Stimulated activated CD4-positive, alpha-beta T cell treated with anti-CD3 and anti-CD28 coated beads, Interleukin-1b, Interleukin-23, amount 100 ng/mL, for 1 hour (primary cell): ENCODE measurements at places on chromosomes 6 and 20.

DNA sequence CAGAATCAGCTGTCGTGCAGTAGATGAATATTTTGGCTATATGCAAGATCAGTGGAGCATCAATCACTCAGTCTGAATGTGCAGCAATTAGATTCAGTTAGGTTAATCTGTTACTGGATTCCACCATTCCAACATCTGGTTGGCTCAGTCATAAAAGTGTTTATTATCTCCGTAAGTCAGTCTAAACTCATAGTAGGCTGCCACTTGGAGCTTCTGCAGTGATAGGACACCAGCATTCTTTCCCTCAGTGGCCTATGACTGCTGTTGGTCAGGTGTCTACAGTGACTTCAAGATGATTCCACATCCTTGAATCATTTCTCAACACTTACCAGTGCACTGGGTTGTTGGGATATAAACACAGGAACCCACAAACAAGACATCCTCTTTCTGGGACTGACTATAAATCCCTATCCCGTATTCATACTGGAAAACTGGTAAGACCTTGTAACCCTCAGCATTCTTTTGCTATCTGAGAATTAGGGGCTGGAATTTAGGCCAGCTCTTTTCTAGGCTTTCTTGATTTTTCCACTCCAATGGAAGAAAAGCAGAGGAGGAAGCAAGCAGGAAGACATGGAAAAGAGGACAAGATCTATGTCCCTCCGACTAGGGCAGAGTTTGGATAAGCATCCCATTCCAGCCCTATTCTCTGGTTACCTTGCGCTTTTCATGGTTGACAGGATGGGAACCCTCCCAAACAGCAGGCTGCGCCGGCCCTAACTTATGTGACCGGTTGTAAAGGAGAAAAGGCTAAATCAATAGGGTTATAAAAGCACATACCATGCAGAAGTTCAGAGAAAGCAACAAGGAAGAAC, 919.6 kb downstream of the KIF16B start:
- DNase-seq = no peak

DNA sequence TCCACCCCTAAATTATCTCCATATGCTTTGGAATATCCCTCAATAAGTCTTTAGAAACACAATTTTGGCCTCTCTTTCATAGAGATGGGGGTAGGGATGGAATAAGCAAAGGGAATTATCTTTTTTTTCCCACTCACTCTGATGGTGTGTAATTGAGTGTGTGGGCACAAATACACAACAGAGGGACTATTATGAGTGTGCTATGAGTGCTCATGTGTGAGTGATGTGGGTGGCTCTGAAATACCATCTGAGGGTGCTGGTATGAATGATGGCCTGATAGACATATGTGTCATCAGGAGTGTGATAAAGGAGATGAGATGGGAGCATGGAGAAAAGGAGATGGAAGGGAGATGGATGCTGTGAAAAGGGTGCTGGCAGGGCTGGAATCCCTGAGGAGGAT, 35.6 kb downstream of the GSS start:
- no peak for DNase-seq

DNA sequence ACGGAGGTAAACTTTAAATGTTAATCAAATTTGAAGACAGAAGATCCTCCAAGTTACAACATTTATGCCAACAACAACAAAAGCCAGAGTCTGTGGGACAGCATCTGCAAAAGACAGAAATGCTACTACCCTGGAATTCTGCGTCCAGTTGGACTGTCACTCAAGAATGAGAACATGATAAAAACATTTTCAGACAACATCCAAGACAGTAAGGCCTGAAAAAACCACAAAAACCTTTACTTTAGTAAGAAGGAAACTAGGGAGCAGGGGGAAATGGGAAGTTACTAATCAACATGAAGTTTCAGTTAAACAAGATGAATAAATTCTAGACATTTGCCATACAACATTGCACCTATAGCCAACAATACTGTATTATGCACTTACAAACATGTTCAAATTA, 77.6 kb downstream of the MLIP start:
- no peak for DNase-seq

- no peak for DNase-seq
These were observed 60.4 kb downstream of the RAB44 start for GRCh38 chr6:36757943-36758508.

DNA sequence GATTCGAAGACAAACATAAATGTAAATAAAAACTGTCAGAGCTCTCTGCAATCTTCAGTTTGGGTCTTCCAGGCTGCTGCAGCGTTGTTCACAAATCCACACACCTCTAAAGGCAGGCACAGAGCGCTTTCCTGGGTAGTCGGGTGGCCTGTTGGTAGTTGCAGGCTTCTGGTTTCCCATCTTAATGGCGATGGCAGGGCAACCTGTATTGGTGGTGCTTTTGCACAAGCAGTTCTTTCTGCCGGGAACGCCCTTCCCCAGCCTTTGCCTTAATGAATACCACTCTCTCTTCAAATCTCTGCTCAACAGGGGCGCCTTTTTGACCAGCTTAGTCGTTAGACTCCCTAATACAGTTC, 723 bp upstream of the IFT52 start:
- DNase-seq = no peak

GRCh38 chr6:167122827-167123657, at the start of gene CCR6:
Gene CCR6 (plus strand): TSS chr6:167123096. CDS start chr6:167136135, 13,039 bp downstream.
- no peak for DNase-seq

DNA sequence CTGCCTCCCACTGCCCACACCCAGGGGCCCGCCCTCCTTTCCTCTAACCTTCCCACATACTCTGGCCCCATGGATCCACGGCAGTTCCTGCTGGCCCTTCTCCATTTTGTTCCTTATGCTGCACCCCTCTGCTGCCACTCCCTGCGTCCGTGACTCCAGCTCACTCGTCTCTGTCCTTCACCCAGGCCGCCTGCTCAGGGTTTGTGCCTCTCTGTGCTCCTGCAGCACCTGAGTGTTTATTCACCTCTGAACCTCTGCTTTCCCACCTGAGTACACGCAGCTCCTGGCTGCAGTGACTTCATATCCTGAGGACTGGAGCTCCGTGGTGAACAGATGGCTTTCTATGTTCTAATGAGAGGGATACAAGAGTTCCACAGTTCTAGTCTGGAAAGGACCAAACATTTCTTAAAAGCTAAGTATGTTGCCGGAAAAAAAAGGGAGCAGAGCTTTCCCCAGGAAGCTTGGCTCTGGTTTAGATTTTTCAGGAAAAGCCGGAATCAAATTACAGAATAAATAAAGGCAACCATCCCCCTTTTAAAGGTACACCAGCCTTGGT, 1.5 kb upstream of the GNRH2 start:
- no peak for DNase-seq

GRCh38 chr6:121349596-121349995, 15.3 kb upstream of the TBC1D32 start:
- DNase-seq = no peak

GRCh38 chr6:20349225-20349624, 52.5 kb upstream of the E2F3 start:
- no peak for DNase-seq

- no peak for DNase-seq
These were observed 107.3 kb downstream of the NRN1 start for GRCh38 chr6:5899216-5900045.

GRCh38 chr20:25496968-25497401, 88.3 kb downstream of the NINL start:
- DNase-seq = no peak

- DNase-seq = no peak
These were observed 68.1 kb upstream of the TOX2 start for GRCh38 chr20:43846516-43846905.

DNA sequence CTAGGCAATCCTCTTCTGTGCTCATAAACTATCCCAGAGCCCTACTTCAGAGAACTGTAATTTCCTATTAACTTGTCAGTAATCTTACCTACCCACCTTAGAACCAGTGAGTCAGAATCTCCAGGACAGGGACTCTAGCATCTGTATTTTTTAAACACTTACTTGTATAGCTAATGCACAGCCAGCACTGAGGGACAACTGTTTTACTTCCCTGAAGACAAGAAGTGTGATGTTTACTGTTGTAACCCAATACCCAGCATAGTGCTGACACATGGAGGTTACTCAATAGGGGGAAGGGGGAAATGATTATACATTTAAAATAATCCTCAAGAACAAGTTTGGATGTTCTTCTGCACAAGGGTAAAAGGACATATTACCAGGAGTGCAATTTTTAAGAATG, 130.8 kb downstream of the BTBD9 start:
- no peak for DNase-seq

DNA sequence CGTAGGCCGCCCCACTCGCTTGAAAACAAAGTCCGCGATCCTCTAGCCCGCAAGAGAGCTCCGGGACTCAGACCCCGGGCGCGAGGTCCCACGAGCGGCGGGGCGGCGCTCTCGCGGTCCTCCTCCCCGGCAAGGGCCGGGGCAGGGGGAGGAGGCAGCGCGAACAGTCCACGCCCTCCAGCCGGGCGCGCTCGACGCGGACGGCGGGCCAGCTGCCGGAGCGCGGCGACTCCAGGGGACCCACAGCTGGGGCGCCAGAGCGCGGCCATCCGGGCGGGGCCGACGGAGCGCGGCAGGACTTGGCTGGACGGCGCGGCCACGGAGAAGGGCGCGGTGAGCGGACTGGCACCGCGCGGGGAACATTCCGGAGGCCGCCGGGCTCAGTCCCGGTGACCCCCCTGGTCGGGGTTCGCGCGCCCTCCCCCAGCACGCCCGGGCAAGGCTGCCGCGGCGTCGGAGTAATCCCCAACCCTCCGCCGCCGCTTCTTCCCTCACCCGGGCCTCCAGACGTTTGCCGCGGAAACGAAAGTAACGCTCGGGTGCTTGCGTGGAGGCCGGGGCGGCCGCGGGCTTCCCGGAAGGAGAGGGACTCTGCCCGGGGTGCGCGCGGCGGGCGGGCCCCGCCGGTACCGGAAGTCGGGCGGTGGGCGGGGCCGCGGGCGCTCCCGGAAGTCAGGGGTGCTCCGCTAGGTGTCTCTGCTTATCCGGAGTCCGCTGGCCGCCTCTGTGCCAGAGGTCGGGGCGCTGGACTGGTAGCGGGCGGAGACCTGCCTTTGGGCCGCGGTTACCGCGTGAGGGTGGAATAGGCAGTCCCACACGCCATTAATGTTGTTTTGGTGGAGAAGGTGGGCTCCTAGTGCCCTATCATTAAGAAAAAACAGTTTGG, at the start of gene RIPK1:
Gene RIPK1, plus strand, starts transcription at position 166 of the 886 bp plus-strand sequence. CDS start 8,330 bp downstream, outside the sequence.
- peak; percentile 77 for DNase-seq

DNA sequence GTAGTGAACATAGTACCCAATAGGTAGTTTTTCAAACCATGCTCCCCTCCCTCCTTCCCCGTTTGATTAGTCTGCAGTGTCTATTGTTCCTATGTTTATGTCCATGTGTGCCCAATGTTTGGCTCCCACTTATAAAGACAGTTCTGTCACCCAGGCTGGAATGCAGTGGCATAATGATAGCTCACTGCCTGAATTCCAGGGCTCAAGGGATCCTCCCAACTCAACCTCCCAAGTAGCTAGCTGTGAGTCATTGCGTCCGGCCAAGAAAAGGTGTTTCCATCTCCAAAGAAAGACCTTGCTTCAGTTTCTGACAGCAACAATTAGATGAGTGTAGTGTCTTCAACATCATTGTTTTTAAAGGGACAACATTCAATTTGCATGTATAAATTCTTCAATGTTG, 131.1 kb upstream of the CEP162 start:
- no peak for DNase-seq

GRCh38 chr6:161238500-161238899, 35.4 kb downstream of the AGPAT4 start:
- DNase-seq = no peak

DNA sequence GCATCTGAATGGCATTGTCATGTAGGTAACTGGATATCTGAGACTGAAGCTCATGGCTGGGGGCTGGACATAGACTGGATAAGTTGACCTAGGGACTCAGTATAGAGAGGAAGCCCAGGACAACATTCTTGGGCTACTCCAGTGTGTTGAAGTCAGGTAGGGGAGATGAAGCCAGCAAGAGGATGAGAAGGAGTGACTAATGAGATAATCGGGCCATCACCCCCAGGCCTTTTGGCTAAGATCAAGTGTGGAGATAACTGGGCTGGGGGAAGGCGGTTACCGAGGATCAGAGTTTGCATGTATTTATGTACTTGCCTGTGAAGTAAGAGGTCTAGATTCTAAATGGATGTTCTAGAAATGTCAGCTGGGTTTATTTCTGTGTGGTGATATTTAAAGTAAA, 73.4 kb downstream of the ELOVL2 start:
- DNase-seq = no peak

DNA sequence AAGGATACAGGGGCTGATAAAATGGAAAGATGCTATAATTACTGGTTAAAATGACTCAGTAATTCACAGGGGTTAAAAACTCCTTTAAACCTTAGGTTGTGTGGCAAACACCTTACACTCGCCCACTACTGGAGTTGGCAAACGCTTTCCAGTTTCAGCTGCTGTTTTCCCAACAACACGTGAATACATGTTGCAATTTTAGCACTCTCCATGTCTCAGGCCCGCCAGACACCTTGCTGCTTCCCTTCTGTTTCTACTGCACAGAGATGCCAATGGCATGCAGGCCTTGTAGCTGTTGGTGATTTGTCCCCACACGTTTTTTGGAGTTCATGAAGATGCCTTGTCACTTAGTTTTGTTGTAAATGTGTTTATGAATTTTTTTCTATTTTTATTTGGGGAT, 5.3 kb upstream of the TTPAL start:
- DNase-seq = no peak

DNA sequence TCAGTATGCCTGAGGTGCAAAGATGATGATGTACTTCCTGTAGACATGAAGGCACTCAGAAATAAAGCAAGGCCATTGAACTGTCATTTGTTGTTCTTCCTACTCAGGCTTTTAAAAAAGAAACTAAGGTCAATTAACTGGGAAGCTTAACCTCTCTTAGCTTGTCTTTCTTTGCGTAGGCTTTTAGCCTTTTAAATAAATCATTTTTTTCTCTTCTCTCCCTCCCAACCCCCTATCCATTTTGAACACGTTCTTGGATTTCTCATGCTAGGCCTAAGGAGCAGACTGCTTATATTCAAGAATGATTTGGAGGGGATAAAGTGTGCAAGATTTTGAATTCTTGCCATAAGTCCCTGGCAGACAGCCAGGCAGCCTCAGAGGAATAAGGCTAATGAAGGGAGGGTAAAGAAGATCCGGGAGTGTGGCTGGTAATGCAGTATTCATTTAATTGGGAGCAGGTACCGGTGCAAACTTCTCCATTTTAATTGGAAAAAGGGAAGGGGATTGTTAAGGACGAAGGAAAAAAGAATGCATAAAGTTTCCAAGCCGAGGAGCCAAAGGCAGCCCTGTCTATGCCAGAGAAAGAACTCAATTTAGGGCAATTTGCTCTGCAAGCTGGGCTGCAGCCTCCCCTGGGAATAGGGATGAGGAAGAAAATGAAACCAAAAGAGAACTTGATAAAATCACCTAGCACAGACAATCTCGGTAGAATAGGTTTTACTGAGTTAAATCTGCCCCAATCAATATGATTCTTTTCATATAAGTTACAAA, 343.8 kb upstream of the MMS22L start:
- no peak for DNase-seq

- DNase-seq = no peak
These were observed 38.5 kb downstream of the SOD2 start for GRCh38 chr6:159654483-159655098.

GRCh38 chr6:119979862-119980261, 630.3 kb upstream of the MAN1A1 start:
- no peak for DNase-seq
